Stimulated activated CD8-positive, alpha-beta memory T cell treated with anti-CD3 and anti-CD28 coated beads, Interleukin-15, amount 100 ng/mL, for 24 hours (primary cell): ENCODE measurements at places on chromosomes 2 and 18.

DNA sequence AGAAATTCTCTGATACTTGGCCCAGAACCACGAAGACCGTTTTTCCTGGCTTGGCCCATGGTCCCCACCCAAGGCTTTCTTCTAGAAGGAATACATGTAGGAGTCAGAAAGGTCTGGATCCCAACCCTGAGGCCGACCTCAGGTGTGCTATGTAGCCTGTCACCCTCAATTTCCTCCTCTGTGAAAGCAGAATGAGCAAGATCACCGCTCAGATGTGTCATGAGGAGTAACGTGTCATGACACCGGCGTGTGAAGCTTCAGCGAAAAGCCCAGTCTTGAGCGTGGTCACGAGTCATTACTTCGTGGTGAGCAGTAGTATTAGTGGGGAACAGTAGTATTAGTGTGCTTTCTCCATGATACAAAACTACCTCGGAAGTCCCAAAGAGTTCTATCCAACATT is 103.4 kb downstream of the ALPK2 start:
- no peak for DNase-seq

GRCh38 chr2:225486236-225486635 is 86.7 kb downstream of the NYAP2 start:
- DNase-seq = no peak

- DNase-seq = no peak
Observed at GRCh38 chr18:79590191-79591031, 89.2 kb upstream of the CTDP1 start.

- DNase-seq = no peak
Observed at GRCh38 chr2:4404363-4404762, 701.0 kb downstream of the DCDC2C start.

DNA sequence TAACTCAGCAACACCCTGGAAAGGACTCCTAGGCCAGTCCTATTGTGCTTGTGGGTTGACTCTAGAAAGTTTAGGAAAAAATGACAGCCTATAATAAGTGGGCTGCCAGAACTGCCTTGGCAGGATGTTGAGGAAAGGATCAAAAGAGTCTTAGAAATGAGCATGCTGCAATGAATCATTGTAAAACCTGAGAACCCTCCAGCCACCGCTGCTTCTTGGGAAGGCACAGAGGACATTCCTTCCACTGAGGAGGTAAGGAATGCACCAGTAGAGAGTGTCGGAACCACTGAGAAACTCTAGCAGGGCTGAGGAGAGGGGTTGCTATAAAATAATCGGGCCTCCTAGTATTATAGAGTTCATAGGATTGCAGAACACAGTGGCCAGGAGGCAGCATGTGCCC is 146.7 kb upstream of the SMIM21 start:
- no peak for DNase-seq

DNA sequence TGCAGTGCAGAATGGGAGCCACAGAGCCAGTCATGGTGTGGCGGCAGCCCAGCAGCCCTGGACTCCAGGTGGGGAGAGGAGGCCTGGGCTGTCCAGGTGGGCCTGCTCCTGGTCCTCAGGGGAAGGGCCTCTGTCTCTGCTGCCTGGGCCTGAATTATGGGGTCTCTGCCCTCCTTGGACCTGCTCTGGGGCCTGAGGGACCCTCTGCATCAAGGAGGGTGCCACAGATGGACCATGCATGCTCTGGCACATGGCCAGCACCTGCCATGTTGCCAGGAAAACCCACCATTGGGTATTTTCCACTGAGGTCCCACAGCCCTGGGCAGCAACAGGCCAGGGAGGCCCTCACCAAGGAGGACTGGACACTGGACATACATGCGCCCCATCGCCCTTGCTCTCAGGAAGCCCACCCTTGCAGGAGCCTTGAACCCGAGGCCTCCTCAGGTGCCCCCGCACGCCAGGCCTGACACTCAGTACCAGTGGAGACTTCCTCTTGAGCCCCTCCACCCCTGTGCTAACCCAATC is 107.1 kb downstream of the NDUFA10 start:
- no peak for DNase-seq

- DNase-seq = no peak
Observed at GRCh38 chr2:12931186-12931844, 214.6 kb downstream of the TRIB2 start.

DNA sequence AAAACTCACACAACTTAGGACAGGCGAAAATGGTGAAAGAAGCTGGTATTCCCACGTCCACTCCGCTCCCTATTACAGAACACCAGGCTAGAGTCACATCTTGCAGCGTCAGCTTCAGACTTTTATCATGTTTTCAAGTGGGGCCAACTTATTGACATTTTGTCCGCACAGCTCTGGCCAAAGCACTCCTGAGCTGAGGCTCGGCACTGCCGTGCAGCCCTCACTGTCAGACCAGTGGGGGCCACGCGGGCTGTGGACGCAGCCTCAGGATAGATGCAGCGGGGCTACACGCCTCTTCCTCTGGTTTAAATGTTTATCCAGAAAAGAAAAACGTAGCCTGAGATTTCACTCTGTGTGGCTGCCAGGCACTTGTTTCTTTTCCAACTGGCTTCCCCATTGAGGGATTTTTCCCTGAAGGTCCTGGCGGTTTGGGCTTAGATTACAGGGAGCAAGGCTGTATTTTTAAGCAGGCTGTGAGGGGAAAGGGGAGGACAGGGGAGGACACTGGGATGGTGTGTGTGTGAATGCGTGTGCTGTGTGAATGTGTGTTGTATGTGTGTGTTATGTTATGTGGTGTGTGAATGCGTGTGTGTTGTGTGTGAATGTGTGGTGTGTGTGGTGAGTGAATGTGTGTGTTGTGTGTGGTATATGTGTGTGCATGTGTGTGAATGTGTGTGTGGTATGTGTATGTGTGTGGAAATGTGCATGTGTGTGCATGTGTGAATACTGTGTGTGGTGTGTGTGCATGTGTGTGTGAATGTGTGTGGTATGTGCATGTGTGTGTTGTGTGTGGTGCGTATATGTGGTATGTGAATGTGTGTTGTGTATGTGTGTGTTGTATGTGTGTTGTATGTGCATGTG is 267.6 kb downstream of the DCDC2C start:
- no peak for DNase-seq

DNA sequence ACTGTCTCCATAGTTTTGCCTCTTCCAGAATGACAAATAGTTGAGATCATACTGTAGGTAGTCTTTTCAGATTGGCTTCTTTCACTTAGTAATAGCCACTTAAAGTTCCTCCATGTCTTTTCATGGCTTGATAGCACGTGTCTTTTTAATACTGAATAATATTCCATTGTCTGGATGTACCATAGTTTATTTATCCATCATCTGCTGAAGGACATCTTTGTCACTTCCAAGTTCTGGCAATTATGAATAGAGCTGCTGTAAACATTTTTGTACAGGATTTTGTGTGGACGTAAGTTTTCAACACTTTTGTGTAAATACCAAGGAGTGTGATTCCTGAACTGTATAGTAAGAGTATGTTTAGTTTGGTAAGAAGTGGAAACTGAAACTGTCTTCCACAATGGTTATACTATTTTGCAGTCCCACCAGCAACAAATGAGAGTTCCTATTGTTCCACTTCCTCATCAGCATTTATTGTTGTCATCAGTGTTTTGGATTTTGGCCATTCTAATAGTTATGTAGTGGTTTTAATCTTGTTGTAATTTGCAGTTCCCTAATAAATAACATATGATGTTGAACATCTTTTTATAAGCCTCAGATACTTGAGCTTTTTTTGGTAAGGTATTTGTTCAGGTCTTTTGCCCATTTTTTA is 18.9 kb downstream of the LTBP1 start:
- no peak for DNase-seq

GRCh38 chr2:231514951-231515297 is 15.3 kb downstream of the NMUR1 start:
- no peak for DNase-seq

DNA sequence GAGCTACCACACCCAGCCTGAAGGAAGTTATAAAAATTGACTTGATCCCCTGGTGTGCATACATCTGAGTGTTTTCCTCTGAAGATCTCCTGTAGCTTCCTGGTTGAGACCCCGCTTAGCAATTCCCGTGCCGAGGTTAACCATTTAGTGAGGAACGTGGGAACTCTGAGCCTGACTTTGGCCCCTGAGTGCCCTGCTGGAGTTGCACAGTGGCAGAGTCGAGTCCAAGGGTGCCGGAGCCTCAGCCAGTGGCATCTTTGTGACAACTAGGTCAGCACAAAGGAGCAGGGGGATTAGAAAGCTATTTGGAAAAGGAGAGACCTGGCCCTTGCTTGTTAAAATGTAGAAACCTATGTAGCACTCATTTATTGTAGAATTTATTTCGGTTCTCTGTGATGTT is 561.2 kb upstream of the SALL3 start:
- no peak for DNase-seq

DNA sequence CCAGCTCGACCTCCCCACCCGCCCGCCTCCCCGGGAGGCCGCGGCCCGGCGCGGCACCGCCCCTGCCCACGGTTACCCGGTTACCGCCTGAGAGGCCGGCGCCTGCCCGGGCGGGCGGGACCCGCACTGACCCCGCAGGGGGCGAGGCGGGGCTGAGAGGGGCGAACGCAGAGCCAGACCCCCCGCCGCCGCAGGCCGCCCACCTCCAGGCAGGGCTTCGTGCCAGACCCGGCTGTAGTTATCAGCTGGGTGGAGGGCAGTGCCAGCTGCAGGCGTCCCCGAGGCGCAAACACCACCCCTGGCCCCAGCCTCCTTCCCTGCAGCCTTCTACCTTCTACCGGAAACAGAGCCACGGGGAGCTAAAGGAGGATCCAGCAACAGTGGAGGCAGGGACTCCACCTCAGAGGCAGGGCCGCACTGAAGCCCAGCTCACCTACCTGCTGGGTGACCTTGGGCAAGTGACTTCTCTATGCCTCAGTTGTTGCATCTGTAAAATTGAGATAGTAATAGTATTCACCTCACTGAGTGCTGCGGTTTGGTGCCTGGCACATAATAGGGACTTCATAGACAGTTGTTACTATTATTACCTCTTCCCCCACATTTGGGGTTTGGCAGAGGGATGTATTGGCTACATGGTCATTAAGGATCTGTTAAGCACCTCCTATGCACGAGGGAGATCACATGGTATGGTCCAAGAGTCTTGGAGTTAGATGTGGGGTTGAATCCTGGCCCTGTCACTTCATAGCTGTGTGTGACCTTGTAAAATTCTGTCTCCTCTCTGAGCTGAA is 231.6 kb upstream of the SMAD2 start:
- no peak for DNase-seq

GRCh38 chr2:63520793-63521192 is 67.5 kb downstream of the WDPCP start:
- DNase-seq = no peak

DNA sequence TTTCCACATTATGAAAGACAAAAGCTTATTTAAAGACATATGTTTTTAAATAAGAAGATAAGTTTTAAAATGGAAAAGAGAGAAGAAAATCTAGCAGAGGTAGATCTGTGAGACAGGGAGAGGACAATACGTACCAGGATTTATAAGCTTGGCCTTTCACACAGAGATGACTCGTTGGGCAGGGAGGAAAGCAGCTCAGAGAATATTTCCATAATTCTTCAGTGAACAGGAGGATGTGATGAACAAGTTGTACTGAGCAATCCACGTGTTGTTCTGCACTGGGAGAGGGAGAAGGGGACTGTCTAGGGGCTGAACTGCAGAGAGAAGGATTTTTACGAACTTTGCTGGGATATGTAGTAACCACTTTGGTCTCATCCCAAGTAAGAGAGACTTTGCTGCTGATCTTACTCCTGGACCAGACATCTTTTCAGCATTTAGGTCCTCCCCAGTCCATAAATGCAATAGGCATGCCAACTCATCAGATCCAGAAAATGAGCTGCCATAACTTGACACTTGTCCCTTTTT is 162.5 kb upstream of the SETBP1 start:
- no peak for DNase-seq

DNA sequence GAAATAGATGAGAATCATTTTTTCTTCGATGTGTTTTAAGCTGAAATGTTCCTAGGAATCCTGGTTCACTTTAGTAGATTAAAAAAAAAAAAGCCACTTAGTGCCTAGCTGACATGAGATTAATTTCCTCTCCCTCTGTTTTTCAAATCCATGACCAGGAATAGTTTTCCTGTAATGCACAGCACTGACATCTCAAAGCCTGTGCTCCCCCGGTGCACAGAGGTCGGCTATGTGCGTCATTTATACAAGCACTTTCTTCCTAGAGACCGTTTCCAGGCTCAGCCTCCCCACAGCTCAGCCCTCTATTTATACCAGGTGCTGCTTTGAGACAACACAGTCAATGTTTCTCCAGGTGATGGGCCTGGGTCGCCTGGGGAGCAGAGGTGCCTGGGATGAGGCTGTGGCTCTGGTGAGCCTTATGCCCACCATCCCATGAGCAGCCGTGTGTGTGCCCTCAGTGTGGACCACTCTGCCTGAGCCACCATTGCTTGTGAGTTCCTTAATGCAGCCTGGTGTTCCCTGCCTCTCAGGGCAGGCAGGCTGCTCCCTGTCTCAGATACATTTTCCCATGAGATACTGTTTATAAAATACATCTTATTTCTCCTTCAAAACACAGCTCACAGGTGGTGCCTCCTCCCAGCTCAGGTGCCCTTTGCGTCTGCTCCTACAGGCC is 515.7 kb upstream of the HS6ST1 start:
- DNase-seq = no peak

DNA sequence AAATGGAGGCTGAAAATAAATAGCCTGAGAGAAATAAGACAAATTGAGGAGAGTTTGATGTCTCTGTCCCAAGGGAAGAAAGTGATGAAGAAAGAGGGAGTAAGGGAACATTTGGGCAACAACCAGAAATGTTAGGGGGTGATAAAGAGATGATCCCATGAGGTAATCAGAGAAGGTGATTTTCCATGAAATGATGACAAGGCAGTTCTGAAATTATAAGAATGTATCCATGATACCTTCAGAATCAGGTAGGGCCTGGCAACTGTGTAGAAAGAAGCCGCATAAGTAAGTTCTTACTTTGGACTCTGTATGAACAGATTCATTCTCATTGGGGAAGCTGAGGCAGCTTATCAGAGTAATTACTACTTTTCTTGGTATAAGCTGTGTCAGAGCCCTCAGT is 106.1 kb downstream of the THSD7B start:
- DNase-seq = no peak

GRCh38 chr18:644395-645004 is 13.0 kb upstream of the TYMS start:
- DNase-seq = no peak

GRCh38 chr2:34004936-34005335 is 405.8 kb upstream of the FAM98A start:
- DNase-seq = no peak

GRCh38 chr2:72001937-72002690 is 145.5 kb downstream of the CYP26B1 start:
- no peak for DNase-seq

- no peak for DNase-seq
Observed at GRCh38 chr2:28488083-28488830, 7.6 kb upstream of the PLB1 start.

GRCh38 chr2:101387151-101387834 is at the start of gene CREG2:
Gene CREG2 (minus strand): TSS chr2:101387503. CDS start chr2:101387457, 46 bp downstream.
- DNase-seq = peak; percentile 9

- DNase-seq = no peak
Observed at GRCh38 chr18:5456577-5457461, 87.0 kb downstream of the EPB41L3 start.

- peak; percentile 6 for DNase-seq
Observed at GRCh38 chr2:168346725-168347477, 99.5 kb upstream of the STK39 start.

- no peak for DNase-seq
Observed at GRCh38 chr2:196836440-196836839, 27.3 kb upstream of the C2orf66 start.

GRCh38 chr2:241989074-241989473 is 119.5 kb downstream of the RTP5 start:
- no peak for DNase-seq
